ENCODE measurements at places on chromosomes 13 and 19.
A peak's percentile ranks its signal among the peaks of the same experiment; 100 is the strongest.

DNA sequence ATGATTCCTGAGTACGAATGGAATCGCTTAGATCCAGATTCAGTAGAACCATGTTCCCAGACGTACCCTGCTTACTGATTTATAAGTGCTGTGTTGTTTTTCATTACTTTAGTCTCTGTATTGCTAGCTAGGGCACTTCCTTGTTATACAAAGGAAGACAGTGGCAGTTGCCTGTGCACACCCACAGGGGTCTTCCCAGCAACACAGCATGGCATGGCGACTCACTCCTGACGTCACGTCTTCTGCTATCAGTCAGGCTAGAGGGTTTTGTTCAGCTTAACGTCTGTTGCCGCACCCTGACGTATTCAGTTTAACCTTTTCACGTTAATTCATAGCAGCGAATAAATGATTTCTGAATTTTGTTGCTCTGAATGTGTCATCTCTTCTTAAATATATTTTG lies 295.1 kb downstream of the MYO16 start:
- no peak for DNase-seq
- no peak overlapping the region for H3K27ac ChIP-seq
- H3K27me3 ChIP-seq: no peaks in the 10 kb centered on the region

DNA sequence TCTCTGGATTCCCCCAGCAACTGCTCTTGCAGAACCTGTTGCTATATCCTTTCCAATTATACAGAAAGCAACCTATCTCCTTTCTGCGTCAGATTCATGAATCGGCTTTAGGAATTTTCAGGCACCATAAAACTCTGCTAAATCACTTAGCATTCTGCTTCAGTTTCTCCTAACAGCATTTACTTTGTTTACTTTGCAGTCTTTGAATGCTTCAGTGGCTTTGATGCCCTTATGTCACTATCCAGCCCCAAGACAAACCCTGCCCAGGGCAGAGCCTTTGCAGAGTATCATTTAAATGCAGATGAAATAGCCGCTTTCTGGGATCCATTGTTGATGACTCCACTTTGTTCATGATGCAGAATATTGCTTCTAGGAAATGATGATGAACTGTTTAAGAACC lies 43.1 kb downstream of the SLITRK1 start:
- no peak overlapping the region for H3K27ac ChIP-seq
- no peaks in the 10 kb centered on the region for H3K27me3 ChIP-seq
- no peaks in the 10 kb centered on the region for H3K36me3 ChIP-seq
- H3K4me1 ChIP-seq: no peaks in the 10 kb centered on the region
- H3K4me3 ChIP-seq: no peak overlapping the region
- DNase-seq: no peak

GRCh38 chr19:18441804-18442788 lies 4.2 kb upstream of the ISYNA1 start:
- H3K36me3 ChIP-seq: peaks cover 40% of the 10 kb centered on the region
- H3K27ac ChIP-seq: peak overlapping the region; percentile 88
- peaks cover 33% of the 10 kb centered on the region for H3K4me1 ChIP-seq
- H3K4me3 ChIP-seq: peak overlapping the region; percentile 28

DNA sequence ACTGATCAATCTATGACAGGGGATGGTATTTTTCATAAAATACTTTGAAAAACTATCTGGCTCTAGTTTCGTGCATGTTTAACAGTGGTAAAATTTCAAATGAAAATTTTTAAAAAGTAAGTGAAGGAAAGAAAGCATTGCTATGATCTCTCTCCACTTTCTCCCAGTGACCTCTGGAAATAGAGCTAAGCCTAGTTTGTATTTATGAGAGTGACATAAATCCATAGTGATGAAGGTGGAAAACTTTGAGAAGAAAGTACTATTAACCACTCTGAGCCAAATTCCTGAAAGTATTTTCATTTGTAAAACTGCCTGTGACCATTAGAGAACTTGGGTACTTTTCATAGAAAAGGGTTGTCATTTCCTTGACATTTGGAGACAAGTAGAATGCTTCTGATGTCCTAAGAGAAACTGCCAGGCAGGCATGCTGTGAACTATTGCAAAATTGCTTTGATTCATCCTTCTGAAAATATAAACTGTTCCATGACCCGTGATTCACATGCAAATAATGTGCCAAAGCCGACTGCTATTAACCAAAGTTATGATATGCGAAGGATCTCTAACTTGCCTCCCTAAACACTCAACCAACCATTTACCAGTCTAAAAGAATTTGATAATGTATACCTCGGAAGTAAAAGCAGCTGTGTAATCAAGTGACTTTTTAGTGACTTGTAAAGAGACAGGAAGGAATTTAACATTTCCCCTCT lies 133.2 kb downstream of the VWA8 start:
- peak overlapping the region; percentile 55 for H3K4me3 ChIP-seq
- H3K36me3 ChIP-seq: peaks cover 28% of the 10 kb centered on the region
- H3K27me3 ChIP-seq: no peaks in the 10 kb centered on the region
- peaks cover 22% of the 10 kb centered on the region for H3K4me1 ChIP-seq

GRCh38 chr19:58474291-58474996 lies 1.7 kb upstream of the ZNF446 start:
- H3K4me3 ChIP-seq: peak overlapping the region; percentile 90
- DNase-seq: no peak
- H3K4me1 ChIP-seq: peaks cover 10% of the 10 kb centered on the region
- H3K27me3 ChIP-seq: no peaks in the 10 kb centered on the region

- H3K36me3 ChIP-seq: peaks cover 6% of the 10 kb centered on the region
- DNase-seq: no peak
- peaks cover 21% of the 10 kb centered on the region for H3K4me1 ChIP-seq
- no peak overlapping the region for H3K4me3 ChIP-seq
These were observed 31.8 kb downstream of the GSX1 start for GRCh38 chr13:27824121-27824520.

GRCh38 chr13:21929400-21929799 lies 258.5 kb downstream of the FGF9 start:
- H3K27ac ChIP-seq: no peak overlapping the region
- H3K4me3 ChIP-seq: no peak overlapping the region
- no peak for DNase-seq

DNA sequence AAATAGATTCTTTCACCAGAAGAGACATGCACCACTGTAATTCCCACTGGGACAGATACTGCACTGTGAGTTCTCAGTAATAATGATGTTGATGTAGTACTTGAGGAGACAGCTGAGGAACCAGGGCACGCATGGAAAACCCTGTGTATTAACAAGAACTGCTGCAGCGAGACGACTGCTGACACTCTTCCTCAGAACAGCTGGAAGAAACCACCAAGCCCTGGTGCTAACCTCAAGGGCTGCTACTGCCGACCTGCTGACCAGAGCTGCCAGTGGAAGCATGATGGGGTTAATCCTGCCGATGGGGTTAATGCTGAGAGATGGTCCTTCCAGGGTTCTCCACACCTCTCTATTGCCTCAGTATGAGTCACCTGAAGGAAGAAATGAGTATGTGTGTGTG lies 45.6 kb downstream of the EDNRB start:
- H3K4me1 ChIP-seq: no peaks in the 10 kb centered on the region
- no peak overlapping the region for H3K27ac ChIP-seq
- no peak overlapping the region for H3K4me3 ChIP-seq
- H3K27me3 ChIP-seq: no peaks in the 10 kb centered on the region
- no peaks in the 10 kb centered on the region for H3K36me3 ChIP-seq

DNA sequence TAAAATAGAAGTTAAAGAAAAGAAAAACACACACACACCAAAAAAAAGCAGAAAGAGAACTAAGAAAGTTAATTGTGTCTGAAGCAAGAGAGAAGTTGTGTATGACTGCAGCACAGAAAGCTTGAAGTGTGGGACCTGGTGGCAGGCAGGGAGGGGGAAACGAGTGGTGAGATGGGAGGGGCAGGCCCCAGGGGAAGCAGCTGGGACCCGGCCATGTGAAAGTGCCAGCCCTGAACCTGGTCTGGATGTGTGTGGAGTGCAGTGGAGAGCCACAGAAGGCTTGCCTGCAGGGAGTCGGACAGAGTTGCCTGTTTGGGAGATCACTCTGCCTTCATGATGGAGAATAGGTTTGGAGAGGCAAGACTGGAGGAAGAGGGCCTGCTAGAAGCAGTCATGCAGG lies 199.0 kb downstream of the GGACT start:
- no peaks in the 10 kb centered on the region for H3K27me3 ChIP-seq
- H3K36me3 ChIP-seq: no peaks in the 10 kb centered on the region
- peaks cover 17% of the 10 kb centered on the region for H3K4me1 ChIP-seq
- DNase-seq: no peak

- no peaks in the 10 kb centered on the region for H3K27me3 ChIP-seq
- no peak overlapping the region for H3K4me3 ChIP-seq
- peak; percentile 78 for DNase-seq
- H3K36me3 ChIP-seq: no peaks in the 10 kb centered on the region
These were observed 214.9 kb downstream of the KCNRG start for GRCh38 chr13:50229960-50230661.

DNA sequence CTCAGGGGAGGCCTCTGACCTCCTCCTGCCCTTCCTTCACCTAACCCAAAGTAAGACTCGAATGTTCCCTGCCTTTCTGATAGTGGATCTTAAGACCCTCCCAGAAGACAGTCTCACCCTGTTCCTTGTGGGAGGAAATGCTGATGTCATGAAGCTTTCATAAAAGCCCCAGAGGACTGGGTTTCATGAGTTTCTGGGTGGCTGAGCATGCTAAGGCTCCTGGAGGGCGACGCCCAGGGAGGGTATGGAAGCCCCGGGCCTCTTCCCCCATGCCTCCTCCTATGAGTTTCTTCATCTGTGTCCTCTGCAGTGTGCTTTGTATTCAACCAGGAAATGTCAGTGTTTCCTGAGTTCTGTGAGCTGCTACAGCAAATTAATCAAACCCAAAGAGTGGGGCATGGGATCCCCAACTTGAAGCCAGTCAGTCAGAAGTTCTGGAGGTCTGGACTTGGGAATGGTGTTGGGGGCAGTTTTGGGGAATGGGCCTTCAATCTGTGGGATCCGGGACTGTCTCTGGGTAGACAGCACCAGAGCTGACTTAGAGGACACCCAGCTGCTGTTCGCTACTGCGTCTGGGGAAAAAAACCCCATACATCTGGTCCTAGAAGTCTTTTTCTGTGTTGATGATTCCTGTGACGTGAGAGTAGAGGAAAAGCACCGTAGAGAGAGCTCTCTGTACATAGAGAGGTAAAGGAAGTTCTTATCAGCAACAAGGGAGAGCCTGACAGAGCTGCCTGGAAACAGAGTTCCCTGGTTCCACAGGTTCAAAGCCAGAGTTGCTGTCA lies 2.0 kb upstream of the LILRB2 start:
- H3K27me3 ChIP-seq: peaks cover 84% of the 10 kb centered on the region
- no peaks in the 10 kb centered on the region for H3K4me1 ChIP-seq
- no peaks in the 10 kb centered on the region for H3K36me3 ChIP-seq
- no peak overlapping the region for H3K27ac ChIP-seq

DNA sequence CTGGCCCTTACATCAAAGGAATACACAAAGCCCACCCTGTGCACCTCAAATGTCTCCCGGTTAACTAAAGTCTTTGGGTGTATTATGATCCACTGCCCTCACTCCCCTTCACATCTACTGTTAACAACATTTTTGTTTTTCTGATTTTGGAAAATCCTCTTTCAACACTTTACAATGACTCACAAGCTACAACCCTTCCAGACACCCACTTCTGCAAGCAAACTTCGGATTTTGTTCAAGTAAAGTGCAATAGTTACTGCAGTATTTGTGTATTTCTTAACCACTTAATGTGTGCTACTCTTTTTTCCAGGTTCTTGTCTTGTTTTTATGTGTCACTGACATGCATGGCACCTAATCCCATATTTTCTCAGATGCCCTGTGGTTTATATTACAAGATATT lies 101.1 kb downstream of the EDNRB start:
- H3K4me1 ChIP-seq: peaks cover 18% of the 10 kb centered on the region
- H3K27ac ChIP-seq: no peak overlapping the region
- H3K4me3 ChIP-seq: no peak overlapping the region
- peak; percentile 46 for DNase-seq
- no peaks in the 10 kb centered on the region for H3K36me3 ChIP-seq

DNA sequence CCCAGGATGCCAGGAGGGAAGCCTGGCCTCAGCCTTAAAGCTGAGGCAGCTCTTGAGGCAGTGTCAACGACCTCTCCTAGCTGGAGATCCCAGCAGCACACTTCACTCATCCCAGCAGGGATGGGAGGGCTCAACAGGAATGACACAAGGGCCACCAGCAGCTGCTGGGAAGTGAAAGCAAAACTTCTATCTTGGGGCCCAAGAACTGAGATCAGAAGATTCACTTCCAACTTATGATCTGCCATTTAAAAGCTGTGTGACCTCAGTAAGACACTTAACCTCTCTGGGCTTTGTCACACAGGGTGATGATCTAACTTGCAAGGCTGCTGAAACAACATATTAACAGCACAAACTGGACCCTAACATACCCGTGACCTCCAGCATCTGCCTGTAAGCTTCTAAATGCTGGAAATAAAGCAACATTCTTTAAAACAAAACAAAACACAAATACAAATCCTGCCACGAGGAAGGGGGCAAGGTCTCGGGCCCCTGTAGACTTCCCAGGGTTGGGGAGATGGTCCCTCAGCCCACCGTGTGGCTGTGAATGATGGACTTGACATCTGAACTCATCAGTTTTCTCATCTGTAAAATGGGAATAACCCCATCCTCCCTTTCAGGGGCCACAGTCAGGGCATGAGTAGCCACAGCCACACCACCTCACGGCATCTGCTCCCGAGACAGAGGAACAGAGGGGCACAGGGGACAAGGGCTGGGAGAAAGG lies 22.7 kb downstream of the ELL start:
- peaks cover 28% of the 10 kb centered on the region for H3K4me1 ChIP-seq
- H3K27me3 ChIP-seq: no peaks in the 10 kb centered on the region
- DNase-seq: no peak
- H3K4me3 ChIP-seq: no peak overlapping the region
- H3K36me3 ChIP-seq: peaks cover 13% of the 10 kb centered on the region

DNA sequence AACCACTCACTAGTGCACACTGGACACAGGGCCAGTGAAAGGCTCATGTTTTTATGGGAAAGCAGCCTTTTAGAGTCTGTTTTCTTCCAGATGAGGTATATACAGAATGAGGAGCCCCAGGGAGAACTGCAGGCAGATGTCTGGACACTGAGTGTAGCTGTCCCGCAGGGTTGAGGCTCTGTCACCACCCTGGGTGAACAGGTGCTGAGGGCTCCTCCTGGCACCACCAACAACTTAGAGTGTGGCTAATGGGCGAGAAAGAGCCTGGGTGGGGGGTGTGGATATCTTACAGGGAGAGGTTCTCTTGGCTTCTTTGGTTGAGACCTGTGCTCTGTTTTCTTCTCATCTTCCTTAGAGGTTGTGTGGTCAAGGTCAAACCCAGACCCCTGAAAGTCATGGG lies 202.1 kb upstream of the GPR12 start:
- H3K27me3 ChIP-seq: peaks cover 32% of the 10 kb centered on the region
- no peak overlapping the region for H3K27ac ChIP-seq
- no peaks in the 10 kb centered on the region for H3K36me3 ChIP-seq
- no peak for DNase-seq
- H3K4me3 ChIP-seq: no peak overlapping the region

DNA sequence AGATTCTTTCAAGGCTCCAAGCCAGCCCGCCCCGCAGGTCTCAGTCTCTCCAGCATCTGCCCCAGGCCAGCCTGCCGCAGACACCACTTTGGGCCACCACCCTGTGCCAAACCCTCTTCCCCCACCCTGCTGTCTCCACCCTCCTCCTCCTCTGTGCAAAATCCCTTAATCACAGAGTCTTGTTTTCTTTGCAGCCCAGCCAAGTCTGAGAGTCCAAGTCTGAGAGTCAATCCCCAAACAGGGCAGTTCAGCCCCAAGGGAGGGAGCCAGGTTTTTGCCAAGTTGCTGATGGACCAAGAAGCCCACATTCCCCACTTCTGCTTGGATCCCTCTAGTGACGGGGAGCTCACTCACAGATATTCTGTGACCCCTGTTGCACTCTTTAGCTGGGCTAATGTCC lies 3.1 kb downstream of the ADAMTS10 start:
- H3K4me1 ChIP-seq: peaks cover 26% of the 10 kb centered on the region
- H3K4me3 ChIP-seq: no peak overlapping the region
- H3K27me3 ChIP-seq: no peaks in the 10 kb centered on the region

All from MCF 10A (cell line).